ENCODE measurements at places on chromosomes 3 and 15. TPM values are rescaled to one million over a fixed set of nuclear protein-coding genes. Genes with fewer than 3 reads are reported as not detected.

TF gene
- 0.17 TPM for total RNA-seq

CCDC39 gene
- not detected for total RNA-seq

SKOR1 gene
- 0.06 TPM for total RNA-seq

XCR1 gene
- not detected for total RNA-seq
